Endothelial cell (in vitro differentiated cells): ENCODE measurements at places on chromosomes 3 and 15. TPM values are rescaled to one million over a fixed set of nuclear protein-coding genes. Genes with fewer than 3 reads are reported as not detected.
A peak's percentile ranks its signal among the peaks of the same experiment; 100 is the strongest.

The FAM43A gene
- 33.5 TPM for total RNA-seq

The NDN gene
- total RNA-seq: 54.7 TPM

The ZNF106 gene
- 56.3 TPM for total RNA-seq

The NR1I2 gene
- total RNA-seq: 0.23 TPM

The CHRNA7 gene
- 2.3 TPM for total RNA-seq

The GPR149 gene
- total RNA-seq: not detected

The GALNT15 gene
- 0.08 TPM for total RNA-seq

The CCDC39 gene
- total RNA-seq: 0.46 TPM

The FBLN2 gene
- 10.5 TPM for total RNA-seq

The CACNA1D gene
- total RNA-seq: 208 TPM

- no peaks in the 10 kb centered on the region for H3K36me3 ChIP-seq
- H3K4me3 ChIP-seq: no peak overlapping the region
- no peak for DNase-seq
- H3K27me3 ChIP-seq: no peaks in the 10 kb centered on the region
- peaks cover 36% of the 10 kb centered on the region for H3K4me1 ChIP-seq
- H3K27ac ChIP-seq: peak overlapping the region; percentile 41
Observed at GRCh38 chr15:69760258-69760845, 307.7 kb downstream of the RPLP1 start.

DNA sequence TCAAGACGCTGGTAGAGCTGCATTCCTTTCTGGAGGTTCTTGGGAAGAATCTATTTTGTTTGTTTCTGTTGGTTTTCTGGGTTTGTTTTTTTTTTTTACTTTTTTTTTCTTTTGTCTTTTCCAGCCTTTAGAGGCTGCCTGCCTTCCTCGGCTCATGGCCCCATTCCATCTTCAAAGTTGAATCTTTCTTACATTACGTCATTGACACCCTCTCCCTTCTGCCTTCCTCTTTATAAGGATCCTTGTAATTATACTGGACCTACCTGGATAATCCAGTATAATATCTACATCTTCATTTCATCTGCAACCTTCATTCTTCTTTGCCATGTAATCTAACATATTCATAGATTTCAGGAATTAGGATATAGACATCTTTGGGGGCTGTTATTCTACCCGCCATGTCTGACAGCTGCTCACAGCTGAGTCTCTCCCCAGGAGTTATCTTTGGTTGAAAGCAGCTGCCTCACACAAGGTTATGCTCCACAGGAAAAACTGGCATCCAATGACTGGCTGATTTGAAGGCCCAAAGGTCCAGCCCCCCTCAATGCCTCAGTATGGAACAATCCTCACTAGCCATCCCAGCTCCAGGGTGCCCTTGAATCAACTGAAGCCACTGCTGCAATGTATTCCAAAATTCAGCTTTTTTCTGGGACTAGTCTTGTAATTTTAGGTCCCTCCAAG is 38.4 kb upstream of the THBS1 start:
- no peak overlapping the region for H3K4me3 ChIP-seq
- DNase-seq: no peak
- peaks cover 13% of the 10 kb centered on the region for H3K4me1 ChIP-seq
- no peak overlapping the region for H3K27ac ChIP-seq
- peaks cover 1% of the 10 kb centered on the region for H3K27me3 ChIP-seq
- H3K36me3 ChIP-seq: no peaks in the 10 kb centered on the region

- no peak for DNase-seq
- peaks cover 17% of the 10 kb centered on the region for H3K27me3 ChIP-seq
- H3K36me3 ChIP-seq: peaks cover 48% of the 10 kb centered on the region
- peaks cover 58% of the 10 kb centered on the region for H3K4me1 ChIP-seq
- H3K4me3 ChIP-seq: no peak overlapping the region
Observed at GRCh38 chr3:11602239-11602840, 41.4 kb downstream of the VGLL4 start.

DNA sequence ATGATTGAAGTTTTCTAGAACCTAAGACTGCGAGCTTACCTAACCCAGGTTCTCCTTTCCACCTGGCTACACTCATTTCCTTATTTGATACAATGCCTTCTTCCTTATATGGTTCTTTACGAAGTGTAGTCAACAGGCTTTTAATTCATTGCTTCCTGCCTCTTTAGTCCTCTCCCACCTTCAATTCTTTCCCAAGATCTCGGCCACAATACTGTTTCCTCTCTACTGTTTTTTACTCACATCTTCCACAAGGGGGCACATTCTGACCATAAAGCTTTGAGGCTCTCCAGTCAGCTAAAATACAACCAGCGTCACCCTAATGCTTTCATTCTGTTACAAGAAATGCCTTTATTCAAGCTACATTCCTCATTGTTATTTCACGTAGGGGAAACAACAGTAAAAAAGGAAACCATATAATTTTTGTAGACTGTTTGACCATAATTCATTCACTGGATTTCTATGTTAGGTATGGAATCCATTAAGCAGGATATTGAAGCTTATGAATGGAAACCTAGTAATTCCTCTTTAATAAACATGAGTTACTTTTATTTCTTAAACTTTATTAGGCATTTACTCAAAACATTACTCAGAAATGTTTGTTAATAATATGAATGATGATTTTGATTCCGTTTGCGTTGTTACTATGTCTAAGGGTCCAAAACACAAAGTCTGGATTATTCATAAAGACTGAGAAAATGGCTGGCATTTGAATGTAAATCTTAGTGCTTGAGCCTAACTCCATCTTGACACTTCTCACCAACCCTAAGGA is 29.5 kb upstream of the VEPH1 start:
- H3K4me3 ChIP-seq: no peak overlapping the region
- peak; percentile 31 for DNase-seq
- H3K27me3 ChIP-seq: peaks cover 2% of the 10 kb centered on the region
- H3K4me1 ChIP-seq: peaks cover 20% of the 10 kb centered on the region
- H3K27ac ChIP-seq: no peak overlapping the region

DNA sequence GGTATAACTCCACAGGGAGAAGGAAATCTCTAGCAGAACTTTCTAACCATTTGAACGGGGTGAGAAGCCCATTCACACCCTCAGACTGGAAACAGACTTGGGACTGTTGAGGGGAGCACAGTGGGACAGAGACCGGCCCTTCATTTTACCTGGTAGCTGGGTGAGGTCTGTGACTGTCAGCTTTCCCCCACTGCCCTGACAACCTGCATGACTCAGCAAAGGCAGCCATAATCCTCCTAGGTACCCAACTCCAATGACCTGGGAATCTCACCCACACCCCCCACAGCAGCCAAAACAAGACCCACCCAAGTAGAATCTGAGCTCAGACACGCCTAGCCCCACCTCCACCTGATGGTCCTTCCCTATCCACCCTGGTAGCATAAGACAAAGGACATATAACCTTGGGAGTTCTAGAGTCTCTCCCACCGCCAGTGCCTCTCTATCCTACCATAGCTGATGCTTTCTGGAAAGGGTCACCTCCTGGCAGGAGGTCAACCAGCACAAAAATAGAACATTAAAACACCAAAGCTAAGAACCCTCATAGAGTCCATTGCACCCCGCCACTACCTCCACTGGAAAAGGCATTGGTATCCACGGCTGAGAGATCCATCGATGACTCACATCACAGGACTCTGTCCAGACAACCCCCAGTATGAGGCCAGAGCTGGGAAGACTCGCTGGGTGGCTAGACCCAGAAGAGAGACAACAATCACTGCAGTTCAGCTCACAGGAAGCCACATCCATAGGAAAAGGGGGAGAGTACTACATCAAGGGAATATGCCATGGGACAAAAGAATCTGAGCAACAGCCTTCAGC is 28.0 kb downstream of the SENP7 start:
- no peak for DNase-seq
- peaks cover 21% of the 10 kb centered on the region for H3K36me3 ChIP-seq
- no peak overlapping the region for H3K4me3 ChIP-seq
- no peaks in the 10 kb centered on the region for H3K27me3 ChIP-seq

DNA sequence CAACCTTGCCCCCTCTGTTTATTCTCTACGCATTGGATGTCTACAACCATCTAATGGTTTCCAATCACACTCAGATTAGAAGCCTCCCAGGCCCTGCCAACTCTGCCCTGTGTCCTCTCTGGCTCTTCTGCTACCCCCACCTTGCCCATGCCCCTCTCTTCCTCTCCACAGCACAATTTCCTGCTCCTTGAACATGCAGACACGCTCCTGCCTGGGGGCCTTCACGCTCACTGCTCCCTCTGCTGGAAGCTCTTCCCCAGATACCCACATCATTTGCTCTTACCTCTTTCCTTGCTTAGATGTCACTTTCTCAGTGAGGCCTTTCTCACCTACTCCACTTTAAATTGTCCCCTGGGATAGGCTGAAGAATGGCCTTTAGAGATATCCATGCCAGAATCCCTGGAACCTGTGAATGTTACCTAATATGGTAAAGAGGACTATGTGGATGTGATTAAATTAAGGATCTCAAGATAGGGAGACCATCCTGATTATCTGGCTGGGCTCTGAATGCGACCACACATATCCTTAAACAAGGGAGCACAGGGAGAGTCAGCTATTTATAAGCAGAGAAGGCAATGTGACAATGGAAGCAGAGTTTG is 9.9 kb downstream of the KY start:
- no peak overlapping the region for H3K27ac ChIP-seq
- peaks cover 17% of the 10 kb centered on the region for H3K4me1 ChIP-seq
- peaks cover 1% of the 10 kb centered on the region for H3K27me3 ChIP-seq
- DNase-seq: peak; percentile 49
- no peak overlapping the region for H3K4me3 ChIP-seq
- H3K36me3 ChIP-seq: no peaks in the 10 kb centered on the region

DNA sequence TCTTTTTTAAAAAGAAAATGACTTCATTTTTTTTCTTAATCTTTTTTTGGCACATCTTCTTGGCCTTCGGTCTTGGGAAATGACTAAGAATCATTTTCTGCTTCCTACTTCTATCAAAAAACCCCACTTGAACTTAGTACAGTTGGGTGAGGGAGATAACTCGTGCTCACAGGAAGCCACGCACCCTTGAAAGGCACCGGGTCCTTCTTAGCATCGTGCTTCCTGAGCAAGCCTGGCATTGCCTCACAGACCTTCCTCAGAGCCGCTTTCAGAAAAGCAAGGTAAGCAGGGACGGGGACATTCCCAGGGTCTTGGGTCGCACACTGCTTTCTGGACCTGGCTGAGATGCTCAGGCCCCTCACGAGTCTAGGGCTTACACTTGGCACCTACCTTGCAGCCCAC is at the start of gene CCR4:
Gene CCR4, plus strand, starts transcription at position 235 of the 402 bp plus-strand sequence. CDS start 1,779 bp downstream, outside the sequence.
- H3K4me1 ChIP-seq: no peaks in the 10 kb centered on the region
- DNase-seq: no peak
- no peak within 1 kb of the TSS for H3K27ac ChIP-seq
- H3K36me3 ChIP-seq: no peaks in the 10 kb centered on the region
- H3K4me3 ChIP-seq: no peak within 1 kb of the TSS

DNA sequence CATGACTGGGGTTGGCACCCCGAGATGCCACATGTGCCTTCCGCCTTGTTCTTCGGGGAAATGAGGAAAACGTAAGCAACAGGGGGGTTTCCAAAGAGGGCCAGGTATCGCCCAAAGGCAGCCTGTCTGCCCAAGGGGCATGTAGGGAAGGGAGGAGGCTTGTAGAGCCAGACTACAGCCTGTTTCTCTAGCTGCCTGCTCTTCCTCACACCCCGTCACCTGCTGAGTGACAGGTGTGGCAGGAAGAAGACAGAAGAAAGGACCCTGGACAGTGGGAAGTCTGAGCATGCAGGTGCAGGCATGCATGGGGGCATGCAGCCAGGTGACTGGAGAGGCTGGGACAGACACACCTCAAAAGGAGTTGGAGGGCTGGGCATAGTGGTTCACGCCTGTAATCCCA is 9.8 kb downstream of the PLA2G4E start:
- H3K27me3 ChIP-seq: peaks cover 10% of the 10 kb centered on the region
- peaks cover 10% of the 10 kb centered on the region for H3K36me3 ChIP-seq
- H3K4me1 ChIP-seq: peaks cover 2% of the 10 kb centered on the region
- no peak for DNase-seq

DNA sequence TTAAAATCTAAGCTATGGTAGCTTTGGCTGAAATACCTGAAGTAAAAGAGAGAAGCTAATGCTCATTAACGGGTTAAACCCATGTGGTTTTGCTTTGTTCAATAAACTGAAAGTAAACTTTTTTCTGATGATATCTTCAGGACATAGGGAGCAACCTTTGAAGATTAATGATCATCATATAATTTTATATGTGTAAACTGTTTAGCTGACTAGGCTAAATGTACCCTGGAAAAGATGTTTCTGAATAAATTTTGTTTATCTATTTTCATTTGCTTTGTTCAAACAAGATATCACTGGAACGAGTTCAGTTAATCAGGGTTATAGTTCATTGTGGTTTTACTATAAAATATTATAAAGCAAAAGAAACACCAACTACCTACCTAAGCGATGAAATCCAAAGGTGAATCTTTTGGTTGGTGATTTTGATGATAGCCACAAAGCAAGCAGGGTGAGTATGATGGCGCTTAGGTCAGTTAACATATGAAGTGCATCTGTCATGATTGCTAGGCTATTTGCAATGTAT is 11.7 kb downstream of the SLC30A4 start:
- H3K4me1 ChIP-seq: no peaks in the 10 kb centered on the region
- H3K4me3 ChIP-seq: no peak overlapping the region
- DNase-seq: no peak
- no peak overlapping the region for H3K27ac ChIP-seq
- H3K36me3 ChIP-seq: no peaks in the 10 kb centered on the region

GRCh38 chr3:39803956-39804355 is 5.5 kb upstream of the MYRIP start:
- no peaks in the 10 kb centered on the region for H3K36me3 ChIP-seq
- H3K27me3 ChIP-seq: no peaks in the 10 kb centered on the region
- H3K4me1 ChIP-seq: peaks cover 15% of the 10 kb centered on the region
- no peak for DNase-seq
- H3K4me3 ChIP-seq: no peak overlapping the region

DNA sequence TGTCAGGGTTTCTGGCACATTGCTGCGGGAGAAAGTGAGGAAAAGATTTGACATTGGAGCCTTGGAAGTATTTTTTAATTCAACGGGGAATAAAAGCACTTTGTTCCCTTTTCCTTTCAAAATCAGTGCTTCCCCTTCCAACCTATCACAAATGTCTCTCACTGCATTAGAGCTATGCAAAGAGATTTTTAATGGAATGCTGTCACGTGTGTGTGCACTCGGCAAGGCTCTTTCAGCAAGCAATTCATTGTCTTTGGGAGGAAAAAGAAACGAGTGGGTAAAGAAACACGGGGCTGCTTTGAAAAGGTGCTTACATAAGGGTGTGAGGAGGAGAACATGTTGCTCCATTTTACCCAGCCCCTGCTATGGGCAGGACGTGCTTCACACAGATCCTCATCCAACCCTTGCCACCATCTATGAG is 490.4 kb upstream of the PROK2 start:
- no peak overlapping the region for H3K4me3 ChIP-seq
- peaks cover 54% of the 10 kb centered on the region for H3K4me1 ChIP-seq
- H3K27ac ChIP-seq: no peak overlapping the region
- no peak for DNase-seq

GRCh38 chr3:73827725-73828211 is 203.0 kb upstream of the PDZRN3 start:
- no peak for DNase-seq
- H3K36me3 ChIP-seq: no peaks in the 10 kb centered on the region
- H3K4me3 ChIP-seq: no peak overlapping the region
- no peak overlapping the region for H3K27ac ChIP-seq
- H3K4me1 ChIP-seq: no peaks in the 10 kb centered on the region

GRCh38 chr15:64095795-64096667 is at the start of gene SNX1:
Gene SNX1, plus strand, starts transcription at chr15:64095982. Its CDS starts 32 bp downstream, at chr15:64096014.
- H3K4me1 ChIP-seq: peaks cover 52% of the 10 kb centered on the region
- peak within 1 kb of the TSS; percentile 99 for H3K4me3 ChIP-seq
- H3K36me3 ChIP-seq: no peaks in the 10 kb centered on the region
- peaks cover 4% of the 10 kb centered on the region for H3K27me3 ChIP-seq
